ENCODE measurements at places on chromosomes 3 and 15.

DNA sequence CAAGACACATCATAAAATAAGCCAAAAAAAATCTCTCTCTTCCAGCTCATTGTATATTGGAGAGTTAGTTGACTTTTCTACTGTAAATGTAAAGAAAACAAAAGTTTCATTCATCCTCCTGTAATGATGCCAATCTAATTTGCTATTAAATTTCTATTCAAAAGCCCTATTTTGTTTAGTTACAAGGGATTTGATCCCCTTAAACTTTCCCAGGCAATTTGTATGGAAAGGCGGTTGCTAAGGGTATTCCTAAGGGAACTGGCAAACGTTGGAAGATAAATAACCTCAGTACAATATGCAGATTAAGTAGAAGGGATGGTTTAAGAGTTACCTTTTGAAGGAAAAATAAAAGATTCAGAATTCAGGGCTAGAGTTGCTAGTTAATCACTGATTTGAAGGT lies 352.7 kb downstream of the TIGIT start:
- peak; percentile 6 for DNase-seq

- DNase-seq = peak; percentile 44
Observed at GRCh38 chr3:32391643-32392535, at the start of gene CMTM7. CMTM7 (plus strand) TSS chr3:32391853; CDS start chr3:32391907, 54 bp downstream.

DNA sequence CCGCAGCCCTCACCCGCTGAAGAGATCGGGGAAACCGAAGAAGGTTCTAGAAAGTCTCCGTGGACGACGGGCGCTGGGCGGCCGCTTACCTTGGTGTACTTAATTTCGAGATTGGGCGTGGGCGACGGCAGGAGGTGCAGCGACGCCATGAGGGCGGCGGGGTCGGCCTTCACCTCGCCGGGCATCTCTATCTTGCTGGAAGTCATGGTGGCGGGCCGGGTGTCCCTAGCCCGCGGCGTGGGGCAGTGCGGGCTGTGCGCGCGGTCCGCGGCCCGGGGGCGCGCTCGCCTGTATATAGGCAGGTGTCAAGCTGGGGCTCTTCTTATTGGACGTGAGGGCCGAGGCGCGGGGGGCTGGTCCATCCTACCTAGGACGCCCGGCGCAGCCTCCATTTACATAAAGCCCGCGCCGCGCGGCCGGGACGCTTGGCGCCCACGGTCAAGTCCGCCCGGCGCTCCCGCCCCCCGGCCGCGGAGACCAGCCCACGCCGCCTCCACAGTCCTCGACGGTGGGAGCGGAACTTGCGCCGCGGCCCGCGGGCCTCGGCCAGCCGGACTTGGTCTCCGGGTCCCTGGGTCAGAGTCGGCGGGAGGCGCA lies at the start of gene ALDH1A2:
Gene ALDH1A2, minus strand, starts transcription at position 267 of the 597 bp plus-strand sequence. Its CDS starts 61 bp downstream, at position 206.
- peak; percentile 22 for DNase-seq

- DNase-seq = peak; percentile 56
Observed at GRCh38 chr3:197793247-197793646, 2.2 kb downstream of the LRCH3 start.

DNA sequence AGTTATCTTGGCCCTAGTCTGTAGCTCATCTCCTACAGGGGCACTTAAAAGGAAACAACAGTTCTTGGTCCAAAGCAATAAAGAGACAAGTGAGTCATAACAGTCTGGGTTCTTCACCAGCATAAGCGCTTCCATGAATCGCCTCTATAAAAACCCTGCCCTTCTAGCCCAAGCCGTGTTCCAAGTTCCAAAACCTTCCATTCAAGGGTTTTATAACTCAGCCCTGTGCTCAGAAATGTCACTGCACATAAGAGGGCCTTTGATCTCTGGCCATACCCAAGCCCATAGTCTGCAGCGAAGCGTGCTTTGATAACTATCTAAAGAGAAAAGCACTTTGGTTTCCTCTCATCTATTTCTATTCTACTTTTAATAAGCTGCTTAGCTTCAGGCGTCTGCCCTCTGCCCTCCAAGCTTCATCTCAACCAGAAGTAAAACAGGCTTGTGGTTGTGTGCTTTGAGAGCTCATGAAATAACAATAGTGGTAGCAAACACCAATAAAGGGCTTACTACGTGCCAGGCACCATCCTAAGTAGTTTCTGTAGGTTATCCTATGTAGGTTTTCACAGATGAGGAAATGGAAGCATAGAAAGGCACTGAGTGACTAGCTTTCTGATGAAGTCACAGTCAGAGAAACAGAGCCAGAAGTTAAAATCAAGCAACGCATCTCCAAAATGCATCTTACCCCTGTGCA lies 64.0 kb upstream of the AKAP13 start:
- DNase-seq = no peak

- no peak for DNase-seq
Observed at GRCh38 chr3:127078626-127079025, 95.7 kb downstream of the PLXNA1 start.

DNA sequence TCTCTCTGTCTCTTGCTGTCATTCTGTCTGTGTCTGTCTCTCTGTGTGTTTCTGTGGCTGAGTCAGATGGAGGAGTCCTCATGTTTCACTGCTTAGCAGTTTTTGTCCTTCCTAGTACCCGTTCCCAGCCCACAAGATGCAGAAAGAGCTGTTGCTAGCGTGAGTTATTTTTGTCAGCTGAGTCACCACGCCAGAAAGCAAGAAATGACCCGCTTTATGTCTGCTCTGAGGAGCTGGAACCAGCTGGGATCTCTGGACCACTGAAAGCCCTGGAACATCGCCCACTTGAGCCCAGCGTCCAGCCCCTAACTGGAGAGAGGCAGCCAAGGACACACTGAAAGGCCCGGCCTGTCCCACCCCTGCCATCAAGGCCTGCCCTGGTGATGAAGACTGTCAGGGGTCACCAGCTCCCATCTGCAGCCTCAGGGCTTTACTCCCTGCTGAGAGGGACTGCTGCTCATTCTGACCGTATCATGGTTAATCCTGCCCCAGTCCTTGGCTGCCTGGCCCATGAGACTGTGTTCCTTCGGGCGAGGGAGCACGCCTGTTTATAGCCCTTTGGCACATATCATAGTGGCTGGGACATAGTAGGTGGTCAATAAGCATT lies 101.7 kb upstream of the TPM1 start:
- peak; percentile 15 for DNase-seq

- peak; percentile 50 for DNase-seq
Observed at GRCh38 chr3:13400114-13400673, 19.9 kb downstream of the NUP210 start.

DNA sequence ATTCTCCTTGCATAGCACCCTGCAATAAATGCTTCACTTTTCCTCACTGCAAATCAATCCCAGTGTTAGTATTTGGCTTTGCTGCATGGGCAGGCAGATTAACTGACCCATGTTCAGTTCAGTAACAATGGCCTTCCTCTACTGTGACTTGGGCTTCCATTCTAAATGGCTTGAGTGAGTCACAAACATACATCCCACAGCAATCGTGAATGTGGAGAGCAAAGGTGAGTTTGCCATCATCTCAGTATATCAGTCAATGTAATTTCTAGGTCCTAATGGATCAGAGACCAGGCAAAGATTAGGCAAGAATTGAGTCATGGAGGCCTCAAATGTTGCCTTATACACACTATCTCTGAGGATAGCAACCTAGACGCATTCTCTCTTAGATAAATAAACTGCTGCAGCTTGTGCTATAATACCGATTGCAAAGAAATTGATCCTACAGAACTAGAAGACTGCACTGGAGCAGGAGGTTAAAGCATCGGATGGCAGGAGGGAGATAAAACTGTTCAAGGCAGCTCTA lies 8.3 kb upstream of the ATP8B4 start:
- DNase-seq = no peak

- DNase-seq = no peak
Observed at GRCh38 chr15:65868546-65869125, 655 bp upstream of the RAB11A start.

DNA sequence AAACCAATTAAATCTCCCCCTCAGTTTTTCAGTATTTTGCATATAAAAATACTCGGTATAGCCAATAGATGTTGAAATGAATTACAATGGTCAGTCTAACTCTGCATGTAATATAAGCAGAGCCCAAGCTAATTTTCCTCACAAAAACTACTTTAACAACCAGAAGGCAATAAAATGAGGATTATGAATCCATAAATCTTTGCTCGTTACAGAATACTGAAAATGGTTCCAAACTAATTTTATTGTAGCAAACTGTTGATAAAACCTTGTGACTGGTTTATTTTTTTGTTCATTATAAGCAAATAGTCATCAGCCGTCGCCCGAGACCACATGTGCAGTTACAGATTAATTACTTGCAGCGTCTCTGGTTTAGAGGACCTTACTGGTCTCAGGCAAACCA lies 183.2 kb downstream of the SSR3 start:
- no peak for DNase-seq

GRCh38 chr15:72998681-72999466 lies 53.4 kb upstream of the NEO1 start:
- DNase-seq = no peak

DNA sequence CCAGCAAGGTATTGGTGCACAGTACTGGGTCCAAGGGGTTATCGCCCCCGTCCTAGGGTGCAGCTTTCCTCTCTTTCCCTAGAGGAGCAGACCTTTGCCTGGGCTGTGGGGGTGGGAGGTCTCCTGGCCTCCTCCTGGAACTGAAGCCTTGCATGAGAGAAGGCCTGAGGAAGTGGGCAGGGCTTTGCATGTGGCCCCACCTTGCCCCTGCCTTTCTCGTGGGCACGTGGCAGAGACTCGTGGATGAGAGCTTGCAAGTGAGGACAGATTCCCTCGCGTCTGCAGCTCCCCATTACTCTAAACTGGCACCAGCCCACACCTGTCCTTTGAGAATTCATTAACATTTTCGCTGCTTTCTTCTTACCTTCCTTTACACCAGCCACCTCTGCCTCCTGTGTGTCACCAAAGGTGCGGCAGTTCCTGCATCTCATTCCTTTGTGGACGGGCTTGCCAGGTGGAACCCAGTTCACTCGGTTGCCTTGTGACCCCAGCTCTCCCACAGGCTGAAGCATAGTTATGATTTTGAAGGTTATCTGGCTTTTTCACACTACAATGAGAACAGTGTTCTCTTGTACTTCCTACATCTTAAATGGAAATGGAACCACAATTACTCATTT lies 40.9 kb upstream of the NR2C2 start:
- DNase-seq = no peak

GRCh38 chr3:8768364-8769087 lies 887 bp downstream of the OXTR start:
- DNase-seq = peak; percentile 37

DNA sequence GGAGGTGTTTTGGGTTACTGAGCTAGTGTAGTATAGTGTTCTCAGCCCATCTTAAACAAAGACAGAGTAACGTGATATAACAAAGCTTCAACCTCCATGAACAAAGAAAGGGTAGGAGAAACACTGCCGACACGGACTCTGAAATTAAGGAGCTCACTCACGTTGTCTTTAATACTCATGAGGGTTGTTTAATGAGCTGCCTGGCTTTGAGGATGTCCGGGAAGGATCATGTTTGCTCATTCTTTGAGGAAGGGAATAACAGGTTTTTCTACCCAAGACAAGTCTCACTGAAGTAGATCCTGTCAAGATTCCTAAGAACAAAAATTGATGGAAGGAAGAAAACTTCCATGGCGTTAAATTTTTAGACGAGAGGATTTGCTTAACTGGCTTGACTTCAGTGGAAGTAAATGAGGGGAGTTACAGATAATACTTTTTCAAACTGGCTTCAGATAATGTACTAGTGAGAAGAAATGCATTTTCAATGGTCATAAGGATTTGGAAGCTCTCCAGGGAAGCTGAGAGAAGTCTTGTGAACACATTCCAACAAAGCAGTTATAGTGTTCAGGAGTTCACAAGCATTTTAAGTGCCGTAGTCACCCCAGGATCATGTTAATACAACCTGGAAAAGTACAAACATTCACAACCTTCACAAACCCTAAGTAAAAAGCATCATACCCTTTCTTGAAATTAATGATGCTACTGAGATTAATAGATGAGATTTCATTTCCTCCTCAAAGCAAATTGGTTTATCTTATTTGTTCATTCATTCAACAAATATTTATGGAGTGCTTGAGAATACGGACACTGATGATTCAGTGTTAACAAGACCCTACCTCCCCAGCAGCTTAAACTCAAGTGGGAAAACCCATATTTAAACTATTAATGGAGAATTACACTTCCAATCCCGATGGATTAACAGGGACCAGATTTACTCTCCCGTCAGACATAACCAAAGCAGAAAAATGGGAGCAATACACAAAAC lies 101.5 kb downstream of the SHQ1 start:
- no peak for DNase-seq

DNA sequence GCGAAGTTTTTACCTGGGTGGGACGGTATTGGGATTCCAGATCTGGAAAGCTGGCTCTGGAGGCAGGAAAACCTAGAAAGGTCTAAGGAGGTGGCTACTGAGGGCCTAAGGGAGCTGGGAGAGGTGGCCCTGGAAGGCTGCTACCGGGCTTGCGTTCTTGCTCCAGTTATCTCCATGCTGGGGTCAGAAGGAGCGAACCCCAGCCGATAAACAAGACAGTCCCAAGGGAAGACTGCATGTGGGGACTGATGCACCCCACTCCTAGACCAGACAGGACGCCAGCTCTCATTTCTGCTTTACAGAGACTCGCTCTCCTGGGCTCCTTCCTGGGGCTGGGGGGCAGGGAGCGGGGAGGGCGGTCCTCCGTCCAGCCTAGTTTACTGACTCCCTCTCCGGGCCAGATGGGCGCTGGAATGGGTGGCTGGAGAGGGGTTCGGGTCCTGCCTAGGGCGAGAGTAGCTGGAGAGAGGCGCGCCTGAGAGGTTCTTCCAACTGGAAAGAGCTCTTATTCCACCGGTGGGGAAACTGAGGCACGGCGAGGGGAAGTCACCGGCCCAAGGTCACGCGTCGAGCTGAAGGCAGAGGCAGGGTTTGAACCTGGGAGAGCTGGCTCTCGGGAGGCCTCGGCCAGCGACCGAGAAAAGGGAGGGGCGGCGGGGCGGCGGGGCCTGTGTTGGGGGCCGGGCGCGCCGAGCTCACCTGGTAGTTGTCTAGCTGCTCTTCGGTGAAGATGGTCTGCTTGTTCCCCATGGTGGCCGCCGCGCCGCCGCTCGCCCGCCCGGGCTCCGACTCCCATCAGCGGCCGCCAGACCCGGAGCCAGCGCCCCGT lies 565 bp downstream of the CIB2 start:
- DNase-seq = no peak

GRCh38 chr3:32148351-32148750 lies 41.9 kb downstream of the GPD1L start:
- DNase-seq = no peak

- no peak for DNase-seq
Observed at GRCh38 chr15:48719668-48720067, 74.2 kb upstream of the FBN1 start.

DNA sequence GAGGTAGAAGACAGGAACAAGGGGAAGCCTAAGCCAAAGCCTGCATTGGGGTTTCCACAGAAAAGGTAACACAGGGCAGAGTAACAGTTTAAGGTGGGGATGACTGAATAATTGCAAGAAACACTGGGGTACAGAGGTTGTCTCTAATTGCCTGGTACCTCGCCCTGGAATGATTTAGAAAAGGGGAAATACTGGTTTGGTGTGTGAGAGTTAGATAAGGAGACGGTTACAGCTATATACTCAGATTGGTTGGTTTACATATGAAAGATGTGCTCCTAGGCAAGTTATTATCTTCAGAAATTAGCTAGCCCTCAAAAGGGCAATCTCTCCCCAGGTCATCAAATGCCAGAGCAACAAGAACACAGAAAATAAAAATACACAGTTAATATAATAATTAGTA lies 58.8 kb downstream of the SMARCC1 start:
- DNase-seq = no peak

Measured in NCI-H69 (cell line).